CD4-positive, alpha-beta T cell treated with Interleukin-6 at 100 ng/mL for 8 hours (primary cell): ENCODE measurements at places on chromosomes 12 and 14.

DNA sequence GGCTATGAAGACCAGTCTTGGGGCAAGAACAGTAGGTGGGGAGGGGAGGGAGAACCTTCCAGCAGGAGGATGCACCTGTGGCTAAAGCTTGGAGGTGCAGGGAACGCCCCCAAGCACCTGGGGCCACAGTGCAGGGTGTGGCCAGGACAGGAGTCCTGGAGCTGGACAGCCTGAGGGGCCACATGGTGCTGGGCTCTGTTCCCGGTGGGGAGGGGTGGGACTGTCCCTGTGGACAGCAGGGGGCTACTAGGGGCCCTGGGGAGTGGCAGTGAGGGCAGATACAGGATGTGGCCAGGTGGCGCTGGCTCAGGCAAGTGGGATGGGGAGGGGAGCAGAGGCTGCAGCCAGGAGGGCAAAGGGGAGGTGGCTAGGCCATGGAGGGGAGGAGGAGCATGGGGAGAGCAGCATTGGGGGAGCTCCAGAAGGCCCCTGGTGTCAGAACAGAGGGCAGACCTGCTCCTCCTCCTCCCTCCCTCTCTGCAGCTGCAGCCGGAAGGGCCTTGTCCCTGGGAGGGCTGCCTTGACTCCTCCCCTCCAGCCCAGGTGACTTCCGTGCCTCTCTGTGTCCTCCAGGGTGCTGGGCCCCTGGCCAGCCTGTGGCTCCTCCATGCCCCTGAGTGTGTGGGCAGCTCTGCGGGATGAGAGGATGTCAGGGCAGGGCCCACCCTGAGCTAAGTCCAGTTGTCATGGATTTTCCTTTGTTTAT, 68.4 kb upstream of the DLK1 start:
- no peak for DNase-seq

- DNase-seq, result no peak
These were observed 88.8 kb upstream of the NOS1 start for GRCh38 chr12:117450209-117450608.

GRCh38 chr12:4421590-4422031, 24.0 kb downstream of the FGF6 start:
- peak; percentile 31 for DNase-seq

GRCh38 chr14:87935081-87935828, 57.7 kb downstream of the GALC start:
- no peak for DNase-seq

DNA sequence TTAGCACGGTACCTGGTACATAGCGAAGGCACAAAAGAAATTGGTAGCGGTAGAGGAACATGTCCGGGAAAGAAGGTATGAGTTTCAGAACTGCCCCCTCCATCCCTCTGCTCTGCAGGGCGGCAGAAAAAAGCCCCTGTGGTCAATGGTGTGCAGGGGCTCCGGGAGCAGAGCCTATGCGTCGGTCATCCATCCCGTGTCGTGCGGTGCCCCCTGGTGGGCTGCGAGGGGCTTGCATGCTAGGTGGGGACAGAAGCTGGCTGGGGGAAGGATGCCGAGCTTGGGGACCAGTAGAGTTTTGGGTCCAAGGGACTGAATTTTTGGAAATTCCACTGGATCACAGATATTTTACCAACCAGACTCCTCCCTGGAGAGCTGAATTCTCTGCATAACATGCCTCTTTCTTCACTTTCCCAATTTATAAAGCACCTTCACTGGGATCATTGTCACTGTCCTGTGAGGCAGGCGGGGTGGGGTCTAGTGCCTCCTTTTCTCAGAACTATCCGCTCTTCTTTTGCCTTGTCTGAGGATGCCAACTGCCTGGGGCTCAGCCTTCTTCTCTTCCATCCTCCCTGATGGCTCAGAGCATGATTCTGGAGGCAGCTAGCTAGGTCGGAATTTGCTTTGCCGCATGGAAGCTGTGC, 148.7 kb downstream of the SMOC1 start:
- DNase-seq, result peak; percentile 25

- no peak for DNase-seq
These were observed 2.6 kb upstream of the WNK1 start for GRCh38 chr12:749751-750270.

DNA sequence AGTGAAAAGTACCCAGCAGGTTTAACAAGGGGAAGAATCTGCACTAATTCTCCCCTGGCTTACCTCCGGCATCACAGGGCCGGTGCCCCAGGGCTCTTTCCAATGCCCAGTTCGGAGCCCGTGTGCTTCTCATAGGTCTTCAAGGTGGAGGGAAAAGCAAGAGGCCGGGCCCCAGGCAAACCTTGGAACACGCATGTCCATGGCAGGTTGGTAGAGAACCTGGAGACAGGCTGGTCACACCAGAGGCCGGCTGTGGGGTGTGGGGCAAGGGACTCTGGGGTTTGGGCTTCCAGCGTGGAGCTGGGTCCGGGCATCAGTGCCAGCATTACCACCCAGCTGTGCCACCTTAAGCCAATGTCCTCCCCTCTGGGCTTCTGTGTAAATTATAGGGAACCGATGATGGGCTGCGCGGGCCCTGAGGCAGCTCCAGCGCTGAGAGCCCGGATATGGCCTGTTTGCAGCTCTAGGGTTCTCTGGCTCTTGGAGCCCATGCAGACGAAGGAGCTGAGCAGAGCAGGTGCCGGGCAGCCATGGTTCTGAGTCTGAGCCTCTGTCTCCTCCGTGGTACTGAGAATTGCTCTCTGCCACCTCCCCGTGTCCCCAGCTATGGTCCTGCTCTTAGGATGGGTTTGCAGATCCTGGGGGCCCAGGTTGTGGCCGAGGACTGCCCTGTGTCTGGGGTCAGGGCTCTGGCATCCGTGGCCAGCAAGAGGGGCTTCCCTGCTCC, 197.0 kb upstream of the C14orf180 start:
- DNase-seq, result no peak

- no peak for DNase-seq
These were observed 363.4 kb upstream of the PDE3A start for GRCh38 chr12:20004952-20005351.

GRCh38 chr14:105151838-105152793, 16.5 kb downstream of the JAG2 start:
- DNase-seq, result no peak

DNA sequence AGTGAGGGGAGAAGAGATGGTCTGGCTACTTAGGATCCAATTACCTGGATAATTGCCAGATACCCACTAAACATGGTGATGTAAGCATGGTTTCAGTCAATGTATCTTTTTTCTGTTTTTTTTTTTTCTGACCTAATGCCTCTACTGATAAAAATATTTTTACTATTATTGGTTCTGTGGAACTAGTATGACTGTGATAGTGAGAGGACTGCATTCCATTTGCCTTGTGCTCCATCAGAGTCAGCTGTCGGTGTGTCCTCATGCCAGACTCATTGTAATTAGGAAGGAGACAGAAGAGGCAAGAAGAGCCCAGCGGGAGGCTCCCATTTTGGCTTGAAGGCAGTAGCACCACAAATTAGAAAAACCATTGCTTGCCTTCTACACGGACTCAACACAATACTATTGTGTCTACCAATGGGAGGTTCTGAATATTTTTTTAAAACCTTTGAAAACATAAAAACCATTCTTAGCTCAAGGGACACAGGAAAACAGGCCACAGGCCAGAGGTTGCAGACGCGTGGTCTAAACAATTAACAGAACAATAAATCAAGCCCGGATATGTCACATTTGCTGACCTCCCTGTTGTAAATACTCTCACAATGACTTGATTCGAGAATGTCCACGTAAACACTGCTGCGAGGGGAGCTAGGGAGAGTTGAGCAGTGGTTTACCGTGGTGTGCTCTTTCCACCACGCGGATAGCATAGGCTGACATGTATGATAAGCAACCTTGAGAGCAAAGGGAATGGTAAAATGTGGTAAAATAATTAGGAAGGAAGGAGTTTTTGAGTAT, 13.5 kb upstream of the DCP1B start:
- DNase-seq, result no peak

DNA sequence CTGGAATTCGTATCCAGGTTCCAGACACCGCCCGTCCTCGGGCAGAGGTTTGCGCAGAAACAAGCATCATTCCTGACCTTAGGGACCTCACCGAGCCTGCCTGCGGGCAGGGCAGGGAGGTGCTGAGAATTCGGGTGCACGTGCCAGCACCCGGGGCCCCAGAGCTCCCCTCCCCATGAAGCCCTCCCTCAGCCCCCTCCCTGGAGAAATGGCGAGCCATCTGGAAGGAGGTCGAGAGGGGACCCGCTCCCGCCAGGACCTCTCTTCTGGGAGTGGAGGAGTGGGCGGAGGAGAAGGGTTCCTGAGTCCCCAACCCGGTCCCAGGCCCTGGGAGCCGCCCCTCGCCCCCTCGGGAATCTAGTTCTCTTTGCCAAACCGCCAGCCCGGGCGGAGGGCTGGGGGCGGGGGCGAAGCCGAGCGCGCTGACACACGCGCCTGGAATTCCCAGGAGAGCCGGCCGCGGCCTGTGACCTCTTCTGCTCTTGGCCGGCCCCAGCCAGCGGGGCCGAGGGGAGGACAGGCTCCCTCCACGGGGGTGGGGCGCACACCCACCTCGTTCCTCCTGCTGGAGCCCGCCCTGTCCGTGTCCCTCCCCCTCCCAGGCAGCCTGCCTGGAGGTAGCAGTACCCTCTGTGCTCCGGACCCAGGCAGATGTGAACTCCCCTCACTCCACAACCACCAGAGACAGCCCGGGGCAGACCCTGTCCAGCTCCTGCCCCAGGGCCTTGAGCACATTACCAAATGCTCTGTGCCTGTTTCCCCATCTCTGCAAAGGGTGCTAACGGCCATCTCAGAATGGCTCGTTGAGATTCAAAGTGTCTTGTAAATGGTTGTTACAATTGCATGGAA, 23.0 kb upstream of the GPR132 start:
- no peak for DNase-seq

- DNase-seq, result no peak
These were observed 118.7 kb downstream of the KSR2 start for GRCh38 chr12:117850048-117850447.

DNA sequence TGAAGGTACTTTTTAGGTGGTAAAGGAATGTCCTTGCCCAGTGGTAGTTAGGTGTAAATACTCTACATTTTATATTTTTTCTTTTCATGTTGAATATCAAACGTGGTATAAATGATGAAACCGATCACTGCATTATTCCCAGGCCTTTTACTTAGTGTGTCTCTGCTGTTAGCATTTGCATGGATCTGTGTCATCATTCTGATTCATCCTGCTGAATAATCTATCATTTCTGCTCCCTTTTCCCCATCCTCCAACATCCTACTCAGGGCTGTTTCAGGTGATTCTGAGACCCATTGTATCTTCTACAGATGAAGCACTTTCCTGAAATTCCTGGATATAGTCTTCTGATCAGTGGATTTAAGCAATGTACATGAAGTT, 61.0 kb upstream of the PTHLH start:
- DNase-seq, result no peak

DNA sequence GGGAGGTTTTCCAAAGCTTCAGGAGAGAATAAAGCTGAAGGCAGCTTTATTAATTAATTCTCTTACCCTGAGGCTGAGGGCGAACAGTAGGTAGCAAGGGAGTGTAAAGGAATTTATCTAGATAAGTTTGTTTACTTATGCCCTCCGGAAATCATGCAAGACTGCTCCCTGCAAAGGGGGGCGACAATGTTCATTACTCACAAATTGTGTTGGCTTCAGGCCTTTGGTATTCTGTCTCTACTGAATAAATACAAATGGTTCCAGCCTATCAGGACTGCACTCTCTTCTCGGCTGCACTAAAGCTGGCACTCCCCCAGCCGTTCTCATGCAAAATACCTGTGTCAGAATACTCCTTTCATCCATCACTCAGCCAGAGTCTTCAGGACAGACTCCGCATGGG, 120.8 kb downstream of the PPHLN1 start:
- DNase-seq, result no peak

DNA sequence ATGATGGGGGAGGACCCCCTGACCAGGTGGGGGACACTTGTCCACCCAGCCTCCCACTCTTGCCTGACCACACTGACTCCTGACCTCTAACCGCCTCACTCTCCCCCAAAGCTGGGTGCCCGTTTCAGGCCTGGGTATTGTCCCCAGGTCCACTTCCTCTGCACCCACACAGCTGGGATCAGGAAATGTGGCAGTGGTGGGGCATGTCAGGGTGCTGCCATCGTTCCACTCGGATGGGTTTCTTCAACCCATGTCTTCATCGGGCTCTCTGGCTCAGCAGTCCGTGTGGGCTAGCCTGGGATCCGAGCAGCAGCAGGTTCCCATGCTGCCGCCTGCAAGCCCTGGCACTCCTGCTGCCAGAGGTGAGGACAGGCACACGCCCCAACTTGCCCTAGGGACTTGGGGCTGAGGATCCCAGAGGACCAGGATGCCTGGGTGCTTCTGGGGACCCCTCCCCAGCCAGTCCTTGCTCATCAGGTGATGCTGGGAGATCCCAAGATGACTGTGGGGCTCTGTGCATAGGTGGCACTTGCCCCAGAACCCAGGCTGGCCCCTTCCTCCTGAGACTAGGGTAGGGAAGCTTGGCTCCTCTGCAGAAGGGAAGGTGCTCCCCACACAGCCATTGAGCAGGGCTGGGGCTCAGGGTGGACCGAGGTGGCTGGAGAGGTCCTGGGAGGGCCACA, 2.9 kb upstream of the CLBA1 start:
- DNase-seq, result no peak

- no peak for DNase-seq
These were observed 73.4 kb downstream of the CAPZA3 start for GRCh38 chr12:18811273-18811672.

DNA sequence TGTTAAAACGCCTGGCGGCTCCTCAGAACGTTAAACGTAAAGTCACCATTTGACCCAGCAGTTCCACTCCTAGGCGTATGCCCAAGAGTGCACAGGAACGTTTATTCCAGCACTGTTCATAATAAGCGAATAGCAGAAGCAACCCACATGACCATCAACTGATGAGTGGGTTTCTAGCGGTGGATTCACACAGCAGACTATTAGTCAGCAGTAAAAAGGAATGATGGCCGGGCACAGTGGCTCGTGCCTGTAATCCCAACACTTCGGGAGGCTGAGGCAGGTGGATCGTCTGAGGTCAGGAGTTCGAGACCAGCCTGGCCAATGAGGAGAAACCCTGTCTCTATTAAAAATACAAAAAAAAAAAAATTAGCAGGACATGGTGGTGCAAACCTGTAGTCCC, 22.4 kb upstream of the FBRSL1 start:
- no peak for DNase-seq

- DNase-seq, result no peak
These were observed 64.5 kb upstream of the DAAM1 start for GRCh38 chr14:59123975-59124374.

- no peak for DNase-seq
These were observed 46.6 kb downstream of the AKAP6 start for GRCh38 chr14:32375663-32376062.

GRCh38 chr14:75242546-75243273, 35.9 kb upstream of the FOS start:
- no peak for DNase-seq

DNA sequence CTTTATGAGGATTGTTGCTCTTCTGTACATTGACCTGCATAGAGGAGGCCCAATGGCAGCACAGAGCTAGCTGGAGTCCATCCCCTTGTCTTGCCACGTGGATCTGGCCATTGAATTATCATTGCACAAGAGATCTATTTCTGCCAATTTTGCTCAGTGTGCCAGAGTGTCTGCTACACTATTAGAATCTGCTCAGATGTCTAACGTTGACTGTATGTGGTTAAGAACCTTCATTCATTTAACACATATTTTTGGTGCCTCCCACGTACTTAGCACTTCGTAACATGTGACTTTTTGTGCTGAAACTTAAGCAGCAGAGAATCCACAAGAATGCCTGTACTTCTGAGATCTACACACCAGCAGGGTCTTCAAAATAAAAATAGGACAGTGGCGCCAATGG, 166.0 kb upstream of the VASH1 start:
- no peak for DNase-seq

GRCh38 chr12:127594351-127594970, 672.5 kb upstream of the TMEM132C start:
- no peak for DNase-seq

GRCh38 chr14:69696204-69696527, 70.8 kb upstream of the SRSF5 start:
- DNase-seq, result no peak

GRCh38 chr12:131033886-131034482, 80.3 kb downstream of the ADGRD1 start:
- no peak for DNase-seq
